ENCODE measurements at places on chromosomes 7 and 10.

GRCh38 chr7:64562256-64562625 is 630 bp downstream of the ZNF680 start:
- no peak for DNase-seq

- no peak for DNase-seq
Observed at GRCh38 chr7:148483515-148484308, 106.9 kb upstream of the C7orf33 start.

- no peak for DNase-seq
Observed at GRCh38 chr7:25186436-25186835, 41.9 kb downstream of the NPVF start.

GRCh38 chr7:135942614-135943013 is 34.5 kb downstream of the MTPN start:
- no peak for DNase-seq

DNA sequence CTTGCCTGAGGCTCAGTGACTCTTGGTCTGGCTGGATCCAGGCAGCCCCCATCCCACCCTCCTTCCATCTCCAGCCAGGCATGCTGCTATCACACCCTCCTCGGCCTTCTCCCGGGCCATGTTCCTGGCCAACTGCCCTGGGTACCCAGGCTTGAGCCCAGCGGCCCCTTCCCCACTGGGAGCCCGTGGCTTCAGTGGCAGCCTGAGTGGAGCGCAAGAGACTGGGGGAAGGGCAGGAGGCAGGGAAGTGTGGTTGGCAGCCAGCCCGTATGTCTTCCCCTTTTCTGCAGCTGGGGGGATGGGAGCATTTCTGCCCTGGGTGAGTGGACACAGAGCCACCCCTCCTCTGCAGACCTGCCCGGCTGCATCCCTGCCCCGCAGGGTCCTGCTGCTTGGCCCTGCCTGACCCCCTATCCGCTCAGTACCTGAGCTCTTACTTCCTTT is 148.5 kb downstream of the ARHGAP22 start:
- no peak for DNase-seq

- no peak for DNase-seq
Observed at GRCh38 chr7:125326666-125327255, 397.1 kb upstream of the POT1 start.

Data from stimulated activated naive CD8-positive, alpha-beta T cell treated with anti-CD3 and anti-CD28 coated beads, Interleukin-15, Interleukin-2, amounts not matched to agents 100 U/mL and 50 U/mL, for 24 hours (primary cell).